Heart left ventricle (tissue), 16 donors: ENCODE measurements at places on chromosomes 6 and 20. TPM values are rescaled to one million over a fixed set of nuclear protein-coding genes. Genes with fewer than 3 reads are reported as not detected.

DNA sequence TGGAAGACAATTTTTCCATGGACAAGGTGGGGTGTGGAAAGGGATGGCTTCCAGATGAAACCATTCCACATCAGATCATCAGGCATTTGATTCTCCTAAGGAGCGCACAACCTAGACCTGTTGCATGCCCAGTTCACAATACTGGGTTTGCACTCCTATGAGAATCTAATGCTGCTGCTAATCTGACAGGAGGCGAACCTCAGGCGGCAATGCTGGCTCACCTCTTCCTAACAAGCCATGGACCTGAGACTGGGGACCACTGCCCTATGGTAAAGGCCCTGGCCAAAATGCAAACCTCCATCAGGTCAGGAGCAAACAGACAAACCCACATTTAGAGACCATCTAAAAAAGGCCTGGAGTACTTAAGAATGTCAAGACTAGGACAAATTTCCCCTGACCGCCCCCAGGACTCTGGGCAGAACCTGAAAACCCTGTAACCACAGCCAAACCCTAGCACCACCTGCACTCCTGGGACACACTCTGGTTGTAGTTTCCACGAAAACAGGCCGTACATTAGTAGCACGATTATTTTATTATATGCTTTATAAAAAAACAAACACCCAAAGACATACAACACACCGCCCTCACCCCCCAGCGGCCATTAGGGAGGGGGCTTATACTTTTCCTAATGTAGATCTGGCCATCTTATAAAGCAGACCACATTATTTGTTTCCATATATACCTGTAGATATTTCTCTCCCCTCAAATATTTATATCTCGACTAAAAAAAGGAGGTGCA lies 27.3 kb downstream of the SNX5 start:
- DNase-seq, result no peak

DNA sequence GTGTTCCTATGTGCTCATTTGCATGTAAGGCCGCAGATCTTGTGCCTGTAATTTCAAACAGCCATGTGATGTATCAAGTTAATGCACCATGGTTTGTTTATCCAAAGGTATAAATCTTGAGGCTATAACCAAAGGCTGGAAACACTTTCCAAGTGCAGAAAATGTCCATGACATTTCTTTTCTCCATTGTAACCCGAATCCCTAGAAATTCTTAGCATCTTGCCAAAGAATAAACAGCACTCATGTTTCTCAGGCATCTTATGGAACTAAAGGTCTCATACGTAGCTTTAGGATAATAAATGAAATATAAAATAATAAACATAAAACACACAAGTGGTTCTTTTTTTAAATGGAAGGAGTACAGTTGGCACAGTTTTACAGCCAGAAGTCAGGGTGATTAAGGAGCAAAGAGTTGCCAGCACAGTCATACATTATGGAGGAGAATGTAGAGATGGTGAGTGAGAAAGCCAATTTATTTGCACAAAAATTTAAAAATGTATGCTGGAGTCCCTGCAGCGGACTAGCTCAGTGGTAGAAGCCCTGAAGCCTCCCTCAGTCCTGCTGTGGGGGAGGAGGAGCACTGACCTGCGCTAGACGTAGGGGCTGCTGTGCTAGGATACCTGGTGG lies 18.0 kb downstream of the CDH26 start:
- DNase-seq, result no peak

GRCh38 chr20:25247518-25247955 lies 348 bp upstream of the PYGB start:
- DNase-seq, result no peak

GRCh38 chr20:12113468-12114371 lies 196.0 kb downstream of the BTBD3 start:
- no peak for DNase-seq

DNA sequence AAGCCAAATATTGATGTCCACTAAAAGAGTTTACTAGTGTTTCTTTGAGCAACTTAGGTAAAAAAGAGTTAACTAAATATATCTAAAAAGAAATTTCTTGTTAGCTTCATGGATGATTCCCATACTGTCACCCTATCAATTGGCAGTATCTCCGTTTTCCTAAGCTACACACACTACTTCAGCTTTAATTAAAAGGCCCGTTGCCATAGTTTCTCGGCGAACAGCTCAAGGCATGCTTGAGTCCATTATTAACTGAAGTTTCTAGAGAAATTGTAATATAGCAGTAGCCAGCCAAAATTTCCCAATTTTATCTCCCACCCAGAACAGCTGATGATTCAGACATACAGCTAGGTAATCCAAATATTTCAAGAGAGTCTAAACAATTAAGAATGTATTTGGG lies 20.0 kb upstream of the BEND6 start:
- DNase-seq, result no peak

DNA sequence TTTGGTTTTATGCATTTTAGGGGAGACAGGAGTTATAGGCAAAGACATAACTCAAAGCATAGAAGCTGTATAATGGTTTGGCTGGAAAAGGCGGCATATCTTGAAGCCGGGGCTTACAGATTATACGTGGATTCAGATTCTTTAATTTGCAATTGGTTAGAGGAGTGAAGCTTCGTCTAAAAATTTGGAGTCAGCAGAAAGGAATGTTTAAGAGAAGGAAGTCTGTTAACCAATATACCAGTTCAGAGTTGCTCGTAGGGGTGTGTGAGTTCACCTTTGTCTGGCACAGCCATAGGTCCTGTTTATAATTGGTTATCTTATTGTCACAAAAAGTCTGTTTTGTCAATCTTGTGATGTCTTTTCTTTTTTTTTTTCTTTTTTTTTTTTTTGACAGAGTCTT lies 8.9 kb downstream of the ARHGAP40 start:
- DNase-seq, result no peak

The PSORS1C1 gene
- 0.37 TPM for polyA plus RNA-seq

The SIRPD gene
- not detected for polyA plus RNA-seq
